Sigmoid colon (tissue), 7 donors: ENCODE measurements at places on chromosomes 2 and 18. TPM values are rescaled to one million over a fixed set of nuclear protein-coding genes. Genes with fewer than 3 reads are reported as not detected.

DNA sequence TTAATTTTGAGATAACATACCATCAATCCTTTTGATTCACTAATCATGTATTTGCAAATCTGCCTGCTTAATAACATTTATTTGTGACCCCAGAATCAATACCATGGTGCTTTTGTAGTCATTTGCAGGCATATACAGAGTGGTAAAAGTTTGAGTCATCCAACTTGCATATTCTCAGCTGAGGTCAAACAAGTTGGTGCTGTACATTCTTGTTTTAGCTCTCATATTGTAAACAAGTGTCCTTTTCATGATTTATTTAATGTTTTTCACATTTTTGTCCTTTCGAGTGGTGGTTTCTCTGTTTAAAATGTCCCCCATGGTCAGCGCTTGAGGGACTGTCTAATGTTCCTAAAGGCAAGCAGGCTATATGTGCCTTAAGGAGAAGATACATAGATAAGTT lies 17.5 kb downstream of the RAB27B start:
- no peak overlapping the region for H3K4me3 ChIP-seq
- no peaks in the 10 kb centered on the region for H3K27me3 ChIP-seq
- H3K27ac ChIP-seq, result no peak overlapping the region

DNA sequence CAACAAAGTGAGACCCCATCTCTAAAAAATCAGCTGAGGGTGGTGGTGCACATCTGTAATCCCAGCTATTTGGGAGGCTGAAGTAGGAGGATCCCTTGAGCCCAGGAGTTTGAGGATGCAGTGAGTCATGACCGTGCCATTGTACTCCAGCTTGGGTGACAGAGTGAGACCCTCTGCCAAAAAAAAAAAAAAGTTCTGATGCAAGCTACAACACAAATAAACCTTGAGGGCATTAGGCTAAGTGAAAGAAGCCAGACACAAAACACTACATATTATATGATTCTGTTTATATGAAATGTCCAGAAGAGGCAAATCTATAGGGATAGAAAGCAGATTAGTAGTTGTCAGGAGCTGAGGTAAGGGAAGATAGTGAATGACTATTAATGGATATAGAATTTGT lies 13.0 kb downstream of the YWHAQ start:
- no peak overlapping the region for H3K27ac ChIP-seq
- H3K36me3 ChIP-seq, result no peaks in the 10 kb centered on the region
- H3K4me3 ChIP-seq, result no peak overlapping the region

Gene MRPS5
- total RNA-seq, result 46.4 TPM

Gene TTL
- 16.5 TPM for total RNA-seq

- H3K27me3 ChIP-seq, result no peaks in the 10 kb centered on the region
- H3K4me1 ChIP-seq, result no peaks in the 10 kb centered on the region
- no peak overlapping the region for H3K4me3 ChIP-seq
- no peak overlapping the region for H3K27ac ChIP-seq
- no peak for DNase-seq
- no peaks in the 10 kb centered on the region for H3K36me3 ChIP-seq
These were observed 13.0 kb downstream of the XDH start for GRCh38 chr2:31401580-31401979.

Gene MAT2A
- total RNA-seq, result 149 TPM

- H3K36me3 ChIP-seq, result no peaks in the 10 kb centered on the region
- H3K4me3 ChIP-seq, result no peak overlapping the region
- no peaks in the 10 kb centered on the region for H3K27me3 ChIP-seq
- H3K27ac ChIP-seq, result no peak overlapping the region
These were observed 12.4 kb downstream of the SMAD2 start for GRCh38 chr18:47917923-47918610.

DNA sequence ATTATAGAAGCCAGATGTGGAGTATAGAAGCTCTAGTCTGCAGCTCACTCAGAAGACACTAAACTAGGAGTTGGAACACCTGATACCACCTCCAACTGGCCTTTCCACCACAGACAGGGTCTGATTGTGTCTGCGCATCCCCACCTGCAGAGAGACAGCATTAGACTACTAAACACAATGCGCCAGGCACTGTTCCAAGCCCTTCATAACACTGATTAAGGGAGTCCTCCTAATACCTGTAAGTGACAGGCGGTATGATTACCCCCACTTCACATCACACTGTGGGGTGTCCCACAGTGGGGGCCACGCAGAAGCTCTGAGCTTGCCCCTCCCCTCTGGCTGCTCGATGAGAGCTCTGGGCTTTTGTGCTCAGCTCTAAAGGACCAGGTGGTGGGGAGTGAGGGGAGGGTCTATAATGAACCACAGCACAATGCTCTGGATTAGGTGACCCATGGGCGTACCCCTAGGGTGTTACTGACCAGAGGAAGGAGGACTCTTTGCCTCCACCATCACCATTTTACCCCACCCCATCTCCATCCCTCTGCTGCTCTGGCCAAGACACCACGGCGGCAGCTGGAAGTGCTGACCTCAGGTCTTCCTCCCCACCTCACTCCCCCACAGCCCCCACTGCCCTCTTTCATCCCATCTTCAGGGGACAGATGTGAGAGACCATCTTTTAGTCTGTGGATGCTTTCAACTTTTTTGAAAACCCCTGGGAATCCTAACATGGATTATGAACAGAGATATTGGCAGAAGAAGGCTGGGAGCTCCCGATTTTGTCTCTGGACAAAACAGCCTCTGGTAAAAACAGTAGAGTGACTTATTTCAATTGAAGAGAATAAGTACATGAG lies 145.1 kb downstream of the GFPT1 start:
- no peak for DNase-seq
- peaks cover 43% of the 10 kb centered on the region for H3K4me1 ChIP-seq
- H3K27me3 ChIP-seq, result no peaks in the 10 kb centered on the region
- no peak overlapping the region for H3K27ac ChIP-seq

Gene REG3G
- not detected for total RNA-seq

GRCh38 chr2:173654161-173654895 lies 299.7 kb downstream of the CDCA7 start:
- H3K4me1 ChIP-seq, result peaks cover 11% of the 10 kb centered on the region
- H3K27me3 ChIP-seq, result no peaks in the 10 kb centered on the region
- DNase-seq, result no peak
- H3K4me3 ChIP-seq, result no peak overlapping the region
- H3K27ac ChIP-seq, result no peak overlapping the region
- no peaks in the 10 kb centered on the region for H3K36me3 ChIP-seq
